ENCODE measurements at places on chromosomes 4 and X.

DNA sequence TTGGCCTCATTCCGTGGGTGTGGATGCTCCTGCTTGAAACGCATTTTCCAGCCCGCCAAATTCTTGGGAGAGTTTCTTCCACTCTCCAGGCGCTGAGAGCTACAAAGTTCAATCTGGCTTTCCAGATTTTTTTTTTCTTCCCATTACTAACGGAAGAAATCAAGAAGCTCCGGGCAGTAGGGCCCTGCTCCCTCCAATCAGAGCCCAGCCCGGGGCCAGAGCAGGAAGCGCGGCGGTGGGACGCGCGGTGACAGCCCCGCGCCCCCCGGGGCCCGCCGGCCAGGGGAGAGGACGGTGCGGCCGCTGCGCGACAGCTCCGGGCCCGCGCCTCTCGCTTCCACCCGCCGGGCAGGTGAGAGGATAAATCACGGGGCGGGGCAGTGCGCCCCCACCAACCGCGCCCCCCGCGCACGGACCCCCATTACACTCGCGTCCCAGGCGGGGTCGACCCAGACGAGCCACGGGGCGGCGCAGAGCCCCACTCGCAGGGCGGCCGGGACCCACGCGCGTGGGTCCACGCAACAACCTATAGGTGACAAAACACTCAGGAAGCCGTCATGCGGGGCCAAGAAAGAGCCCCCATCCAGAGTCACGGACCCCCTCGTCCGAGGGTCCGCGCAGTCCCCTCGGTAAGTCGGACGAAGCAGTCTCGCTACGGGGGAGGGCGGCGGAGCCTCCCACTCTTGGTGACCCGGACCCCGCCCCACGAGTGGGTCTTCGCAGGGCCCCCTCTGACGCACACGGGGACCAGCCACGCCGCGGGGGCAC is 868 bp downstream of the AFAP1 start:
- peak; percentile 24 for DNase-seq

DNA sequence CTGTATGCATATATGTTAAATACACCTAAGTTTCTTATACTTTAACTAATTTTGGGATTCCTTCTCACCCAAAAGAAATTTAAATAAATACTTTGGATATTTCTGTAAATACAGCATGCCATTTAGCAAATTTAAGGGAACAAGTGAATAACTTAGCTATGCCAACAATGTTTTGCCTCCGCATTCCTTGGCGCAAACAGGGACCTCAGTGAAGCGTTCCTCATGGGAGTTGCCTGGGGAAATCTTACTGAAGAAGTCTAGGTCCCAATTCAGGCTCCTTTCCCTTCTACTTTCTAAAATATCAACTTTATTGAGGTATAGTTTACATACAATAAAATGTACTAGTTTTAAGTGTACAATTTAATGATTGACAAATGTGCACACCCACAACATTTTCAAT is 25.0 kb downstream of the COL4A5 start:
- DNase-seq = no peak

- no peak for DNase-seq
Observed at GRCh38 chr4:183242291-183242690, 77.8 kb downstream of the CLDN22 start.

GRCh38 chr4:163866728-163867315 is 372.3 kb downstream of the TMA16 start:
- peak; percentile 84 for DNase-seq

DNA sequence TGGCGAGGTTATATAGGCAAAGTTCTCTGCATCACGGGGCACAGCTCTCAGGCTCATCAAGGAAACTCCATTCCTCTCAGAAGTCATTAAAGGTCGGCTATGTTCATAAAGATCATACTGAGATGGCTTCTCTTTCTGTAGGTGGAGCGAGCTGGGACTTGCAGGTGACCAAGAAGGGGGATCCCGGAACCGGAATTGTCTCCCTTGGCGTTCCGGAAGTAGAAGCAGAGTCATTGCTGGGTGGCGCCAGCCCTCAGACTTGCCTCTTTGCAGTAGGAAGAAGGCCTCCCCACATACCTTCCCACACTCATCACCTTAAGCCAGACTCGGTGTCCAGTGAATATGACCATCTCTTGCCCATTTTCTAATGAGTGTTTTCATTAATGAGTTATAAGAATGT is 17.9 kb upstream of the HPGD start:
- DNase-seq = peak; percentile 47

DNA sequence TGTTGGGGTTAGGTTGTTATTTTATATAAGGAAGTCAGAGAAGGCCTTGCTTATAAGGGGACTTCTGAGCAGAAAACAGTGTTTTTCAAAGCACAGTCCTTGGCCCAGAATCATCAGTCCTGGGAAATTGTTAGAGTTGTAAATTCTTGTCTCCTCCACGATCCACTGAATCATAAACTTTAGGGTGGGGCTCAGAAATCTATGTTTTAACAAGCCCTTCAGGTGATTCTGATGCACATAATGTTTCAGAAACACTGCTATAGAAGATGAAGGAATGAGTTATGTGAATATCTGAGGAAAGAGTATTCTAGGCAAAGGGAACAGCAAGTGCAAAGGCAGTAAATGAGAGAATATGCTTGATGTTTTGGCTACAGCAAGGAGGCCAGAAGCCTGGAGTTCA is 121.8 kb downstream of the COL4A6 start:
- peak; percentile 75 for DNase-seq

- DNase-seq = no peak
Observed at GRCh38 chr4:155769090-155769489, 10.3 kb downstream of the GUCY1B1 start.

GRCh38 chr4:26238778-26239679 is 81.8 kb upstream of the RBPJ start:
- no peak for DNase-seq

DNA sequence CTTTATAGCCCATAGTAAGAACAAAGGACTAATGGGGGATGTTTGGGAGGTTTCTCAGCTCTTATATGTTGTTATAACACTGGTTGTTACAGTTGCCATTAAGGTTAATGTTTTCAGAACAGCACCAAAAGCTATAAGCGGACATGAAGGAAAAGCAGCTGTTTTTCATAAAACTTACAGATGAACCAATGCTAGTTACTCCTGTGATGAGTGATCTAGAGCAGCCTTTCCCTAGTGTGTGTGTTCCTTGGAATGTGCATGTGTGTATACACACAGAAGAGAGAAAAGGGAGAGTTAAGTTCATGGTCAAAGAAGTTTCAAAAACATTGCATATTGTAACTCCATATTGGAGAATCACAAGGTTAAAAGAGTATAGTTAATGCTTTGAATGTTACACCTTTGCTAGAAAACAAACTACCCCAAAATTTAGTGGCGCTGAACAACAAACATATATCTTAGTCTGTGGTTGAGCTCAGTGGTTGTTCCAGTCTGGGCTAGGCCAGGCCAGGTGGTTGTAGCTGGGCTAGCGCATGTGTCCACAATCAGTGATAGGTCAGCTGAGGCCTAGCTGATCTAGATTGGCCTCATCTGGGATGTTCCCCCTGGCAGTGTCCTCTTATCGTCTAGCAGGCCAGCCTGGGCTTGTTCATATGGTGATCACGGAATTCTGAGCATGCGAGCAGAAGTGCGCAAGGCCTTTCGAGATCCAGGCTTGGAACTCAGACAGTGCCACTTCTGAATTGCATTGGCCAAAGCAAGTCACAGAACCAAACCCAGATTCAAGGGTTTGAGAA is 151.0 kb downstream of the NHS start:
- DNase-seq = no peak

DNA sequence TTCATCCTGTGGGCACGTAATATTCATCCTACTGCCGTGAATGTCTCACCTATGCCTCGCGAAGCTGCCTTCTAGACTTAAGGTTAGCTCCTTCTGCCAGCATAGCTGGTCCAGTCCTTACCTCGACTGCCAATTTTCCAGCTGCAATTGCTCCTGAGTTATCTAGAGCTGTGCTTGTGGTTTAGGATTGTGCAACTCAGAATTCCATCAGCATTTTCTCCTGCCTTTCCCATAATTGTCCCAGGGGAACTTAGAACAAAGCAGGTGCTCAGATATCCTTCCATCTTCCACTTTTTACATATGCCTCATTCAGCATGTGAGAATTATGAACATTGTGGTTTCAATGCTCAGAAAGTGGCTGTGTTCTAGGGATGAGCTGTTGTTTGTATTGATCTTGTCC is 131.4 kb upstream of the ADGRL3 start:
- DNase-seq = peak; percentile 15

GRCh38 chr4:147981305-147981704 is 249.4 kb downstream of the ARHGAP10 start:
- peak; percentile 24 for DNase-seq

GRCh38 chrX:105837232-105837631 is 14.9 kb downstream of the NRK start:
- peak; percentile 74 for DNase-seq

GRCh38 chr4:153294631-153295030 is 49.9 kb upstream of the MND1 start:
- DNase-seq = peak; percentile 91

DNA sequence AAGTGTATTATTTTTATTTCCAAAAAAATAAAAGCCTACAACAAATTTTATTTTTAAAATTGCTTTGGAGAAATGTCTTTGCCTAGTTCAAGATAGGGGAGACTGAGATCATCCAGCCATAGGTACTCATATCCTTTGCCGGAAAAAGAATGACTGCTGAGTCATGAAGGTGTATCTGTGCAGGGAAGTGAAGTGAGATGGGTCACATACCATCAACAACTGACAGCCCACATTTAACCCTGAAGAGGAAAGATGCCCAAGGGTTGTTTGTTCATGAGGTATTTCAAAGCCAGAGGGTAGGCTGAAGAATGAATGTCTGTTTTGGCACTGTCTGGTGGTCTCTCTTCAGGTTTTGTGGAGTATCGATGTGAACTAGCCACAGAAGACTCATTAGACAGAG is 106.7 kb upstream of the TTC29 start:
- DNase-seq = peak; percentile 86

- peak; percentile 75 for DNase-seq
Observed at GRCh38 chrX:70262952-70263567, 3.1 kb upstream of the P2RY4 start.

DNA sequence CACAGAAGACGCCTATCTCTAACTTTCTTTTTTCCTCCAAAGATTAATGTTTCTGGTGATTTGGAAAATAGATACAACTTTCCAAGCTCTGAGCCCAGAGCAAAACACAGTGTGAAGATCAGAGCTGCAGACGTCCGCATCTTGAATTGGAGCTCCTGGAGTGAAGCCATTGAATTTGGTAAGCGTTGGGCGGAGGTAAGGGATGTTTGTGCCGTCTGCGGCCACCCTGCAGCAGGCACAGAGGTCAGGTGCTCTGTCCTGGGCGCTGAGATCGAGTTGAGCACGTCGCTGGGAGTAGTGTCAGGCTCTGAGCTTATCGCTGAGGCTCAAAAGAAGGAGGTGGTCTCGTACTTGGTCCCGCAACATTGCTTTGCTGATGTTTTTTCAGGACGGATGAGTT is 31.8 kb downstream of the CSF2RA start:
- DNase-seq = no peak

GRCh38 chr4:76904646-76905190 is 6.8 kb upstream of the SOWAHB start:
- peak; percentile 70 for DNase-seq

- peak; percentile 73 for DNase-seq
Observed at GRCh38 chr4:55018521-55018920, 106.9 kb downstream of the KDR start.

- no peak for DNase-seq
Observed at GRCh38 chr4:55763996-55764395, 55.6 kb upstream of the EXOC1L start.

- no peak for DNase-seq
Observed at GRCh38 chr4:97104666-97105065, 1038.6 kb downstream of the STPG2 start.

GRCh38 chr4:90162566-90162965 is 35.4 kb downstream of the CCSER1 start:
- no peak for DNase-seq

DNA sequence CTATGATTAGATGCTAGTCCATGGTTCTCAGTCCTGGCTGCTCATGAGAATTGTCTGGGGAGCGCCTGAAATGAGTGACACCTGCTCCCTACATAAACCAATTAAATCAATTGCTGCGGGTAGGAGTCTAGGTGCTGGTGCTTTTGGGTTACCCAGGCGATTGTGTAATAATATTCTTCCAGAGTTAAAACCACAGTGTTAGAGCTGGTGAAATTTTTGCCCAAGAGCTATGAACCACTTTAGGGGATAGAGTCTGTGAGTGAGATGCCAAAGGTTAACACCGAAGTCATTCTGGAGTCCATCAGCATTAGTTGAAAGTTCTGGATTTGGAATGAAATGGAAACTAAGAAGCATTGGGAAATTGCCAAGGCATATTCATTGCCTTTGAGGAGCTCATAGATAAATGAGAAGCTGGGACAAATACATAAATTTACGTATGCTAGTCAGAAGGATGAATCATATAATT is 15.3 kb downstream of the PDK3 start:
- no peak for DNase-seq

GRCh38 chr4:188015025-188015940 is 19.7 kb downstream of the ZFP42 start:
- DNase-seq = peak; percentile 16

- no peak for DNase-seq
Observed at GRCh38 chrX:49030283-49030682, 12.9 kb downstream of the TFE3 start.

- DNase-seq = no peak
Observed at GRCh38 chr4:16739997-16740624, 158.3 kb downstream of the LDB2 start.

DNA sequence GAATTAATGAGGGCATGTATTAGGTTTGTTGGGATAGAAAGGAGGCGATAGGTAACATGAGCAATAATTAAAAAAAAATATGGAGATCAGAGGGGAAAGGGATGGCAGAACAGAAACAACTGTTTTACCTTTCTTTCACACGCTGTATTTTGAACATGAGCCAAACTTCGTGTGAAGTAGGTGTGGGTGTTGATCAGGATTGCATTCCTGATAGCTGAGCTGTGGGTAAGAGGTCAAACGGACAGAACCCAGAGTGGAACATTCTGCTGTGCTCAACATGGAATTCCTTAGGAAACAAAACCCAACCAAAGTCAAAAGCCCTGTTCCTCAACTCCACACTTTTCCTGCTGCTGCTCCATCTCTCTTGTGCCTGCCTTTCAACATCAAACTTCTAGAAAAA is 162.5 kb upstream of the CASK start:
- peak; percentile 54 for DNase-seq

GRCh38 chr4:76651616-76652015 is 216.6 kb downstream of the SHROOM3 start:
- DNase-seq = no peak

- peak; percentile 94 for DNase-seq
Observed at GRCh38 chr4:123340381-123340701, 56.3 kb upstream of the SPRY1 start.

DNA sequence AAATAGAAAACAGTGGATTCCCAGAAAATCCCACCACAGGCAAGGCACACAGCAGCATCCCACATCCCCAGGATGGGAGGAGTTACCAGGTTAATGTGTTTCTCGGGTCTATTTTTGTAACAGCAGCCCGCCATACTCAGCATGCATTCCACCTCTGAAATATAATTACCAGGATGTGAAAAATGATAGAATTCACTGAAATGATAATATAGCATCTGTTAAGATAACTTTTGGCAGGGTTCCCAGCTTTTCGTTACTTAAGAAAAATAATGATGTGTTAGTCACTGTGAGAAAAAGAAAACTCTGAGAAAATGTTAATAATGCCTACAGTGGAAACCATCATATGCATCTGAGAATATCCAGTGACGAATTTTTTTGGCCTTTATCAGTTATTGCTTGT is 87.1 kb downstream of the VCX2 start:
- DNase-seq = peak; percentile 62

GRCh38 chrX:38112566-38112965 is 106.2 kb downstream of the SYTL5 start:
- peak; percentile 1 for DNase-seq
